AG08395 (cell line): ENCODE measurements at places on chromosomes 6 and 20.

DNA sequence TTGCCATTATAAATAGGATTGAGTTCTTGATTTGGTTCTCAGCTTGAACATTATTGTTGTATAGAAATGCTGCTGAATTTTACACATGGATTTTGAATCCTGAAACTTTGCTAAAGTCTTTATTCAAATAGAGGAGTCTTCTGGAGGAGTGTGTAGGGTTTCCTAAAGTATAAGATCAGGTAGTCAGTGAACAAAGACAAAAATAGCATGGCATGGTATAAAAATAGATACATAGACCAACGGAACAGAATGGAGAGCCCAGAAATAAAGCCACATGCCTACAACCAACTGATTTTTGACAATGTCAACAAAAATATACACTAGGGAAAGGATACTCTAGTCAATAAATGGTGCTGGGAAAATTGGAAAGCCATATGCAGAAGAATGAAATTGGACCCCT lies 740.1 kb downstream of the QKI start:
- DNase-seq = no peak

DNA sequence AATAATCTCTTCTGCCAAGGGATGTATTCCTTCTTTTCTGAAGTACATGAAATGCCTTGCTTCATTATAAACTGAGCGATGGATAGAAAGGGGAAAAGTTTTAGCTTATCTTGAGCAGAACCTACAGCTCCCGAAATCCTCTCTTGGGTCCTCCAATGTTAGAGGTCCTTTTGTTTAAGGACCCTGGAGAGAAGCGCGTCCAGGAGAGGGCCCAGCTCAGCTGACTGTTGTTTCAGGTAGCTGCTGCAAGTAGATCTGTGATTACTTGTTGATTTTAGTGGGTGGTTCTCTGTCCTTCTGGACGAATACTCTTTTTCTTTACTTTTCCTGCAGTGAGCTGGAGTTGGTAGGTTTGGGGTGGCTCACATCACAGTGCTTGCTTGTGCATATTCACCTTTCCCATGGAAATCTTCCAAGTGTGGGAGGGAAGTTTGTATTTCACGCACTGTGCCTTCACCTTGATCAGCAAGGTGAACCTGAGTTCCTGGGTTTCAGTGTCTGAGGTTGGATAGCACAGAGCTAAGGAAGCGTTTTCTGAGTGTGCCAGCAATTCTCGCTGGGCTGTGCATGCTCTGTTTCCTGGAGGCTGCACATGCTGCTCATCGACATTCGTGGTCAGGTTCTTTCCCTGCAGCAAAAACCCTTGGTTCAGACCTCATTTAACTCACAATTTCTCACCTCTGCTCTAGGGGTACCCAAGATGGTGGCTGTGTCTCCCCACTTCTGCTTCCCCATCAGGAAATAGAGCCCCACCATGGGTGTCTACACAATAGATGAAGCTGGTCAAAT lies 176.3 kb downstream of the JARID2 start:
- DNase-seq = no peak

DNA sequence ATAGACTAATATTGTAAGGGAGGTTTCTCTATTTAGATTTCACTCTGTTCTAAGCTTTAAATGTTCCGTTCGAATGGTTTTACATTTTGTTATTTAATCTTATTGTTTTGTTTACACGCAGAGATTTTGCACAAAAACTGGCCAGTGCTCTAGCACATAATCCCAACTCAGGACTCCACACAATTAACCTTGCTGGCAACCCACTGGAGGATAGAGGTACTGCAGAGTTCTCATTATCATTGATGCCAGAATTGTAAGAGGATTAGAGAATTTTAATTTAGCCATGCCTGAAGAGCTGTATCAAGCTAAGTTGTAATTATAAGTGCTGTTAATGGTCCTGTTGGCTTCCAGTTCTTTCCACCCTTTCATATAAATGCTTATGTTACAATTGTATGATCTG lies 179.7 kb upstream of the SCGN start:
- DNase-seq = no peak

- DNase-seq = no peak
Measured at GRCh38 chr6:11622156-11622555, 84.6 kb downstream of the TMEM170B start.

DNA sequence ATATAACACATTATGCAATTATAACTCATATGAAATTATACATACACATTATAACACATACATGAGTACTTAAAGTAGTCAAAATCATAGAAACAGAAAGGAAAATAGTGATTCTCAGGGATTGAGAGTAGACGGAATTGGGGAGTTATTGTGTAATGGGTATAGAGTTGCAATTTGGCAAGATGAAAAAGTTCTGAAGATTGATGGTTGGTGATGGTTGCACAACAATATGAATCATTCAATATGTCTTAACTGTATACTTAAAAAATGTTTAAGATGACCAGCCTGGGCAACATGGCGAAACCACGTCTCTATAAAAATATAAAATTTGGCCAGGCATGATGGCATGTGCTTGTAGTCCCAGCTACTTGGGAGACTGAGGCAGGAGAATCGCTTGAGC lies 372.7 kb downstream of the CDKAL1 start:
- DNase-seq = no peak

DNA sequence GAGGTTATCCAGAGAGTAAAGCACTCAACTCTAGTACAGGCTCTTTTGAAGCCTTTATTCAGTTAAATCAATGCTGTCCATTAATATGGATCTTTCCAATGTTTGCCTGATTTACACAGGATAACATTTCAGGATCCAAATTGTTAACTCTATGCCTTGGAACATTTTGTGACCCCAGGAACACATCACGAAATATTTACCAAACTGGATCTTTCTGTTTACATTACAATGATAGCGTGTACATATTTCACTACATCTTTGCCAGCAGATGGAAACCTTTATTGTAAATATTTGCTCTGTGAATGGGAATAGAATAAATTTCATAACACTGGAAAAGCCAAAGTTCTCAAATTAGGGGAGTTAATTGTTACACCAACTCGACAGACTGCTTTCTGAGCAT lies 23.5 kb downstream of the BPIFA2 start:
- no peak for DNase-seq

GRCh38 chr6:137099689-137100403 lies 55.1 kb upstream of the IL20RA start:
- DNase-seq = no peak

GRCh38 chr20:59518881-59519706 lies 85.2 kb upstream of the PHACTR3 start:
- DNase-seq = peak; percentile 69

- no peak for DNase-seq
Measured at GRCh38 chr20:45291526-45291925, 15.1 kb upstream of the RBPJL start.

DNA sequence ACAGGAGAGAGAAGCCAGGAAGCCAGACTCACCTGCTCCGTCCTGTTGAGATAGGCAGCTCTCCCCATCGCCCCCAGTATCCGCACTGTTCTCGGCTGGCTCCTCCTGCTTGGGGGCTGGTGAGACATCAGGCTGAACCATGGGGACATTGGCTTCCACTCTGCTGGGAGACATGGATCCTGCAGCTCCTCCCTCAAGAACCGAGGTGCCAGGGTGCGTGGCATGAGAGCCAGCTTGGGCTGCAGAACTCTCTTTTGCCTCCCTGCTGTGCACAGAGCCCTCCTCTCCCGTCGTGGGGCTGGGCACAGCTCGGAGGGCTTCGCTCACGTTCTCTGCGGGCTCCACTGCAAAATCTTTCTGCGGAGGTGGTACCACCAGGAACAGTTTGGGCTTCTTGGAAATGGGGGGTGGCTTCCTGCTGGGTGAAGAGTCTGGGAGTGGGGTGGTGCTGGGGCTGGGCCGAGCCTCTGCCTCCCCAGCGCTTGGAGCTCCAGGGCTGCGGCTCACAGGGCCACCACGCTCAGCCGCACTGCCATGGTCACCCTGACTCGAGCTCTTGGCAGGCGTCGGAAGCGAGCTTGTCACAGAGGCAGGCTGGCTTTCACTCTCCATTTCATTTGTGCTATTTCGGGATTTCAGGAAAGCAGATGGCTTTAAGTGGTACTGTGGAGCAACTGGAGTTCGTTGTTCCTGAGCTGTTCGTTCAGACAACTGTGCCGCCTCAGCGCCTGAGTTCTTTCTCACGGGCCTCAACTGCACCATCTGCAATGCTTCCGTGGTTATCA lies 26.5 kb downstream of the HEBP2 start:
- no peak for DNase-seq

DNA sequence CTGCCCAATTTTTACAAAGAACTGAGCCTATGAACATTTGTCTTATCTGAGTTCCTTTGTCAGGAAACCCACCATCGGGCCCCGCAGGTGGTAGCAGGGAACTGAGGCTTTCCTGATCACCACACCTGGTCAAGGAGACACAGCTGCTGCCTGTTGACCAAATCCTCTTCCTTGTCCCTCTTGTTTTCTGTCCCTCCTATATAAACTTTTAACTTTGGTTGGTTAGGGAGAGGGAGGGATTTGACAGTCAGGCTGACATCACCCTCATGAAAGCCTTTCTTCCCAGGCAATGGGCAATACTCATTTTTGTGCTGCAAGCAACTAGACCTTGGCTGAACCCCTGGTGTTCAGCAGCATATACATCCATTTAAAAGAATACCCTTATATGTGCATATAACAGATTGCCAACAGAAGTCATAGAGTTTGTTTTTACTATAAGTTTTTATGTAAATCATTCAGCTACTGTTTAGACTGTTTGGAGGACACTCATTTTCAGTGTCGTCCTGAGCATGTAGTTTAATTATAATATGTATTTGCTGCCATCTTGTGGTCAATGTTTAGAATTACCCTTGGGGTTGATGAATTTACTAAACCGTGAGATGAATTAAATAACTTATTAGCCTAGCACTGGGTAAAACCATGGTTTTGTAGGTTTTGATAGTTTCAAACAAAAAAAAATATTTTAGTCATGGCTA lies 17.0 kb downstream of the CRISP1 start:
- DNase-seq = peak; percentile 49

DNA sequence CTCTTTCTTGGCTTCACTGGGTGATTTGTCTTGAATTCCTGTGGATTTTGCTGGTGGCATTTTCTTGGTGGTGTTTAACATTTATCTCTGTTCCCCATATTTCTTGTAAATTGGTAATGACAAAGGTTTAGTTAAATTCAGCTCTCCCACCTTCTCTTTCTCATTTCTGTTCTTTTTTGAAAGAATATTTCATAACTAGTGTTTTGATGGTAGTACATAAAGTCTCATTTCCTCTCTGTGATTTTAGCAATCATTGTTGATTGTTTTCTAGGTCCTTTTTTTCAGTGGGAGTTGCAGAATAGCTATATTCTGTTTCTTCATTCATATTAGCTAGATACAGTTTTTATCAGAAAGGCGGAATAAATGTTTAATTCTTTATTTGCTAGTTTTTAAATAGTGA lies 73.1 kb downstream of the QKI start:
- no peak for DNase-seq

- DNase-seq = no peak
Measured at GRCh38 chr6:65798280-65799014, 91.4 kb upstream of the EYS start.

- DNase-seq = no peak
Measured at GRCh38 chr6:155955038-155955437, 499.4 kb upstream of the NOX3 start.

DNA sequence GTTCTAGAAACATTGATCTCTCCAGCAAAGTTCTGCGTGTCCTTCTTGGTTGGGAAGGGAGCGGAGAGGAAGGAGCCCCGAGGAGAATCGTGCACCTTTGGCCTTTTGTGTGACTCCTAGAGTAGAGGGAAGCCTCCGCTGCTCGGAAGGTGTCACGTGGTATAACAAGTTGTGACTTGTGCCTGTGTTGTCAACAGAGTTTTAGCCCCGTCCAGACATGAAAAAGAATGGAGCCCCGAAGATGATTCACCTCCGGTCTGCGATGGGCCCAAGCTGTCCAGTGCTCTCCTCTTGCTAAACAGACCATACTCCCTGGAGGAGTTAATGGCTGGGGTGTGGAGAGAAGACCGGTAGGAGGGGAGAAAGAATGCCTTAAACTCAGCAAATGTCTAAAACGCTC lies 7.0 kb downstream of the EYA2 start:
- DNase-seq = no peak

GRCh38 chr20:31988430-31989015 lies 20.6 kb downstream of the XKR7 start:
- no peak for DNase-seq

- DNase-seq = peak; percentile 44
Measured at GRCh38 chr6:118551063-118552053, 3.3 kb downstream of the PLN start.

DNA sequence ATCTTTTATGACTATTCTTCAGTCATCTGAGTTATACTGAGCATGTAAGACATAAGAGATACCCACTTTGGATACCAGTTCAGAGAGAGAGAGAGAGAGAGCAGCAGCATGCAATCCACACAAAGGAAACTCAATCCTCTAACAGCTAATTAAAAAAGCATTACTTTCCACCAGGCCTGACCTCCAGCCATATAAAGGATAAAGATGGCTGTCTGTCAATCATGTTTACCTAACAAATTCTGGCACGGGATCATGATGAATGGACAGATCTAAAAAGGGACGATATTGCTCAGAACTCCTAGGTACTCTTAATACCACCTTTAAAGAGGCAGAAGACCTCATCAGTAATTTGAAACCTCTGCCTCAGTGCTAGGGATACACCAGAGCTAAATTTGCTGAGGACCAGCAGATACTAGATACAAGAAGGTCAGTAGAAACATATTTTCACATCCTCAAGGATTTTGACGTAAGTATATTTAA lies 159.2 kb downstream of the RPS12 start:
- no peak for DNase-seq

DNA sequence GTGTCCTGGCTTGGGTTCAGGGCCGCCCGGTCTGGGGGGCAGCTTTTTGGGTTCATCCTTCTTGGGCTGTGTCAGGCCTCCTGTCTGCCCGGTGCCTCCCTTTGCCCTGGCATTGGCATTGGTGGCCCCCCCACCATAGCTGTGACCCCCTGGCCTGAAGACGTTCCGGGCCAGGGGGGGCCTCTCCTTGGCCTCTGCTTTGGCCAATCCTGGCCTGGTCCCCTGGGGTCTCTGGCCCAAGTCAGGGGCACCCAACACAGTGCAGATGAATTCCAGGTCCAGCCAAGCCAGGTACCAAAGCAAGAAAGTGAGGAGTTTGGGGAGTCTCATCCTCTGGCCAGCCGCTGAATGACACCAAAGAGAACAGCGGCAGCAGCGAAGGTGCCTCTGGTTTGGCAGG lies 429 bp downstream of the GDF5 start:
- DNase-seq = no peak

DNA sequence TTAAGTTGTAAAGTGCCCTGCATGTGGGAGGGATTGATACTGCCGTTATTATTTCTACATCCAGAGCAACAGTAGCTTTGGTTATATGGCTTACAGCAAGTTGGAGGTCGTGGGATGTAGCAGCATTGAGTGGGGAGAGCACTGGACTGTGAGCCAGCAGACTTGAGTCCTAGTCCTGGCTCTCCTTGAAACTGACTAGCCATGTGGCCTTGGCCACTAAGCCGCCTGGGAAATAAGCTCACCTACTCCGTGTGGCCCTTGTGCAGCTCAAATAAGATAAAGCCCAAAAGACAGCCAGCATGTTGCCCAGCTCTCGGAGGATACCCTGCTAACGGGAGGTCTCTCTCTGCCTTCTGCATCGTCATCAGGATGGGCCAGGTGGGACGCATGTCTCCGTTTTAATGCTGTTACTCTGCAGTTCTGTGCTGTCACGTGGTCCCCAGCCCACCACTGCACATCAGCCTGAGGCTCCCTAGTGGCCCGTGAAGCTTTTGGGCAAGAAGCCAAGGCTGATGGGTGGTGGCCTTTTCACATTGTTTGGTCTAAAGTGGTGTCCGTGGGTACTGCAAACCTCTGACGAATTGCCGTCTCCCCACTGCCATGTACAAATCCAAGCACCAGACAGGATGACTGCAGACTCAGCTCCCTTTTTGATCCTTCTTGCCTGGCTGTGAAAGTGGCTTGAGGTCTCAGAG lies 7.9 kb downstream of the EPB41L1 start:
- DNase-seq = peak; percentile 27
